ENCODE measurements at places on chromosomes 1 and 21.

DNA sequence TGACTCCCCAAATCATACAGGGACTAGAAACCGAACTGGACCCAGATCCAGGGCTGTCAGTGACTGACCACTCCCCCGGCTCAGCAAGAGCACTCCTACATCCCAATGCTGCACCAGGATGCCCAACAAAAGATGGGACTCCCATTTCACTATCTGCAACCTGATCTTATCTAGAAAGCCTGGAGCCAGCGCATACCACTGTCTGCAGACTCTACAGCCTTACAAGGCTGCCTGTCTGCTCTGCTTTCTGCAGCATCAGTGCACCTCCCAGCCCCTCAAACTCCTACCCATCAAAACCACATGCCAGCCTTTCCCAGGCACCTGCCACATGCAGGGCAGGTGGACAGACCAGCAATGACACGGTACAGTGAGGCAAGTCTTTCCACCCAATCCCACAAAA lies 52.2 kb downstream of the SSBP3 start:
- H3K36me3 ChIP-seq, result no peaks in the 10 kb centered on the region
- H3K4me1 ChIP-seq, result peaks cover 78% of the 10 kb centered on the region
- no peak for DNase-seq
- no peak overlapping the region for H3K4me3 ChIP-seq
- H3K27me3 ChIP-seq, result no peaks in the 10 kb centered on the region

DNA sequence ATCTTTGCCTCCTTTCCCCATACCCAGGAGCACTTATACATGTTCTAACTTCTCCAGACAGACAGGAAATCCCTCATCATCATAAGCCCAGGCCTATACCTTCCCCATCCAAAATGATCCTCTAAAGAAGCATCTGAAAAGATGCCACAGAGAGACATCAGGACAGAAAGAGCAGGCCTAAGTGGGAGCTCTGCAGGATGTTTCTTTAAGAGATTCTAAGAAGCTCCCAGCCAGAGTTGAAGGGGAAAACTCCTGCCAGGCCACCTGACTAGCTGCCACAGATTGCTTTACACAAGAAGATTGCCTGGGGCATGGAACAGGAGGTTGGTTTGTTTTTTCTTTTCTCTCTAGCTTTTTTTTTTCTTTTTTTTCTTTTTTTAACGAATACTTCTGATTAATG lies 275.8 kb downstream of the VAV3 start:
- no peak overlapping the region for H3K27ac ChIP-seq
- H3K27me3 ChIP-seq, result no peaks in the 10 kb centered on the region
- H3K4me3 ChIP-seq, result no peak overlapping the region
- H3K36me3 ChIP-seq, result no peaks in the 10 kb centered on the region
- no peaks in the 10 kb centered on the region for H3K4me1 ChIP-seq

GRCh38 chr1:156746728-156747631 lies 4.5 kb downstream of the HDGF start:
- peaks cover 65% of the 10 kb centered on the region for H3K4me1 ChIP-seq
- peak overlapping the region; percentile 89 for H3K4me3 ChIP-seq
- peak; percentile 43 for DNase-seq
- H3K27ac ChIP-seq, result peak overlapping the region; percentile 93
- H3K36me3 ChIP-seq, result peaks cover 15% of the 10 kb centered on the region

- DNase-seq, result no peak
- H3K27me3 ChIP-seq, result no peaks in the 10 kb centered on the region
- H3K27ac ChIP-seq, result no peak overlapping the region
- no peak overlapping the region for H3K4me3 ChIP-seq
- H3K36me3 ChIP-seq, result peaks cover 2% of the 10 kb centered on the region
- H3K4me1 ChIP-seq, result no peaks in the 10 kb centered on the region
These were observed 670.5 kb upstream of the USP24 start for GRCh38 chr1:55885619-55886018.

GRCh38 chr1:206460836-206461426 lies 9.3 kb upstream of the IKBKE start:
- H3K27ac ChIP-seq, result no peak overlapping the region
- peaks cover 54% of the 10 kb centered on the region for H3K4me1 ChIP-seq
- H3K36me3 ChIP-seq, result no peaks in the 10 kb centered on the region
- H3K4me3 ChIP-seq, result no peak overlapping the region
- no peak for DNase-seq

- H3K27ac ChIP-seq, result no peak overlapping the region
- no peaks in the 10 kb centered on the region for H3K27me3 ChIP-seq
- no peak for DNase-seq
- H3K4me1 ChIP-seq, result peaks cover 43% of the 10 kb centered on the region
- H3K4me3 ChIP-seq, result peak overlapping the region; percentile 66
These were observed 2.6 kb downstream of the CHML start for GRCh38 chr1:241637604-241638003.

All from activated T-cell treated with anti-CD3 and anti-CD28 coated beads, Interleukin-2, amount 50 U/mL, for 72 hours (primary cell).